CD4-positive, alpha-beta T cell treated with Interleukin-15 for 1 hour (primary cell): ENCODE measurements at places on chromosomes 6 and 20.

- DNase-seq, result no peak
Observed at GRCh38 chr6:129608886-129609537, 101.0 kb downstream of the ARHGAP18 start.

DNA sequence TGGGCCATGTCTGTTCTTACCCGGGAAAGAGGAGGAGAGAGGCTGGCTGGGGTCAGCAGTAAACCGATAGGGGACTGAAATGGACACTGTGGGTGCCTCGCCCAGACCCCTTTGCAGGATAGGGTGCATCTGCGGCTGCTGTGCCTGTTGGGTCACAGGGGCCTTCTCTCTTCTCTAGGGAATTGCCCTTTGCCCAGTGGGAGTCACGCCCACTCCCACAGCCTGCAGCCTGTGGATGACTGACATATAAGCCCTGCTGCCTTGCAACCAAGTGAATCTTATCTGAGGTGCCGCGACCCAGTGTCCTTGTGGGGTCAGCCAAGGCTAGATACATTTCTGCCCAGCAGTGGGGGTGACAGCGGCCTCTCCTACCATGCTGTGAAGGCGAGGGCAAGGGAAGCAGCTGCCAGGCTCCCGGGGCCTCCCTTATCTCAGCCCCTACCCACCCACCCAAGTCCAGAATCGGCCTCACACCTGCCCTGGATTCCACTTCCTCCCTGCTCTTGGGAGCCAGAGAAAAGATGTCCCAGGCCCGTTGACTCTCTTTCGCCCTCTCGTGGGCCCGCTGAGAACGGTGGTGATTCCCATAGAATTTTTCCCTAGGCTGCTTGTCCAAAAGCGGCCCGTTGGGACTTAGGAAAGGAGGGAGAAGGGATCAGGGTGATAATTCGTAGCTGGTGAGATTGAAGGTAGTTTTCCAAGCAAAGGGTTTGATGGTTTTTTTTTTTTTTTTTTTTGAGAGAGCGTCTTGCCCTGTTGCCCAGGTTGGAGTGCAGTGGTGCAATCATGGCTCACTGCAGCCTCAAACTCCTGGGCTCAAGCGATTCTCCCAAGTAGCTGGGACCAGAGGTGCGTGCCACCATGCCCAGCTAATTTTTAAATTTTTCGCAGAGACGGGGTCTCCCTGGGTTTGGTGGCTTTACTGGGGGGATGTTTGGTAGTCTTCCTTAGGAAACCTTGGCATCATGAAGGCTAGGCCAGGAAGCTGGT lies 76.4 kb upstream of the RNF24 start:
- no peak for DNase-seq

DNA sequence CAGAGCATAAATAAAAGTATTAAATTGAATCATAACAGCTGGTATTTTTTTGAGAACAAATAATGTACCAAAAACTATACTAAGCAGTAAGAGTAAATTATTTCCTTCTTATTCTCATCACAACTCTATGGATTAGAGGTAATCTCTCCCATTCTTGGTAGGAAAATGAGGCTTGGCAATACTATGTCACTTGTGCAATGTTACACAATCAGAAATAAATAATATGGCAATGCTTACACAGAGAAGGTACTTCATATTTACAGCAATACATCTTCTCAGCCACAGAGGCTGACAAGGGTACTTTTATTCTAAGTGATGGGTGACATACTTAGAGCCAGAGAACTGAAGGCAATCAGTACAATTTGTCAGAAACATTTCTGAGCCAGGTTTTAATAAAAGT lies 3.9 kb downstream of the DST start:
- DNase-seq, result no peak

DNA sequence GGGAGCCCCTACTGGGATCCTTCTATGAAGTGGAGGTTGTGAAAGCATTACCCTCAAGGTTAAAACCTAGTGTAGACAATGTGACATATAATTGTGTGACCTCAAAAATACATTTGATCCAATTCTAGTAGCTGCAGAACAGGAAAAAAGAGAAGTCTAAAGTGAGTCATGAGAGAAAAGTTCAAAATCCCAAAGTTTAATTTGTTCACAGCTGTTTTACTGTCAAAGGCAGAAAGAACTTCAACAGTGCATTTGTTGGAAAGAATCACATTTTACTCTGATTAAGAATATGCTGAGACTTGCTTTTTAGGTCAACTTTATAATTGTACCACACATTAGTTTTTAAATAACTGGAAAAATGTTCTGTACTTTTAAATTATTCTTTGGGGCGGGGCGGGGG lies 1027.4 kb upstream of the FLRT3 start:
- no peak for DNase-seq

DNA sequence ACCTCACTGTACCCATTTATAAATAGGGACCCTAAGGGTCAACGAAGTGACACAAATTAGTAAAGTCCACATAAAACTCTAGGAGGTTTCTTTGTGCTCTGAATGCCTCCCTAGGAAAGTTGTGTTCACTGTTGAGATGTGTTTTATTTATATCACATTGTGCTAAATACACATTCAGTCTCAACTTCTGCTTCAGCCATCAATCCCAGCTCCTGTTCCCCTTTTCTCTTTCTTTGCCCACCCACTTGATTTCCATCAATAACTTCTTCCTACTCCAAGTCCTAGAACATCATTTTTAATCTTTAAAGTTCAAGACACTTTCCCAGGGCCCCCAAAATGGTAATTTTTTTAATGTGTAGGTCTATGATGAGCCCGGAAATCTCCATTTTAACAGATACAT lies 208.3 kb upstream of the RAB32 start:
- no peak for DNase-seq

DNA sequence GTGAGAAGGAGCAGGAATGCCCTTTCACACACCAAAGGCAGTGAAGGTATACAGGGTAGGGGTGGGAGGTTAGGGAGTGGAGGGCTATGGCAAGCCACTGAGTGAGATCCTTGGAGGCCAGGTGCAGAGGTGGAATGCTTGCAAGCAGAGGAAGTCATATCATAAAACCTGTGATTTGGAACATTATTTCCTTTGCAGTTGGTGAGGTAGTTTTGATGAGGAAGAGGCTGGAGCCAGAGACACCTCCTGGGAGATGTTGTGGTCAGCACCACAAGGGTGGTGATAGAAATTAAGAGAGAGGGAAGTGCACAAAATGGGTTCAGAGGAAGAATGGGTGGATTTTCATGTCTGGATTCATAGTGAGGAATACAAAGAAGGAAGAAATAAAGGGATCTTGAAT lies 73.0 kb downstream of the PLCB4 start:
- DNase-seq, result no peak

DNA sequence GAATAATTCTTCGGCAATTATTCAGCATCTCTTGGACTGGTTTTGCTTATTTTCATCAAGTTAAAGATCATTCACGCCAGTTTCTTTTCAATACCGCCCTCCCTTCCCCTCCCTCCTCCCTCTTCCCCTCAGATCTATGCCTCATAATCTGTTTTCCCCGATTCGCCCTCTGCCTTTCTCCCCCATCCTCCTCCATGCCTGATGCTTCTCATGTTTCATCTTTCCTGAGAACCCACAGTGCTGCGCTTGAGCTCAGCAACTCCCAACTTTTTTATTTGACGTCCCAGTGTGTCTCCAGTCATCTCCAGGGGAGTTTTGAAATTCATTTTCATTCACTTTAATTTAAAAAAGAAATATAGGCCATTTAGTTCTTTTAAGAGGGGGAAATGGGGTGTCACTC lies 142.7 kb downstream of the PTPRT start:
- no peak for DNase-seq

DNA sequence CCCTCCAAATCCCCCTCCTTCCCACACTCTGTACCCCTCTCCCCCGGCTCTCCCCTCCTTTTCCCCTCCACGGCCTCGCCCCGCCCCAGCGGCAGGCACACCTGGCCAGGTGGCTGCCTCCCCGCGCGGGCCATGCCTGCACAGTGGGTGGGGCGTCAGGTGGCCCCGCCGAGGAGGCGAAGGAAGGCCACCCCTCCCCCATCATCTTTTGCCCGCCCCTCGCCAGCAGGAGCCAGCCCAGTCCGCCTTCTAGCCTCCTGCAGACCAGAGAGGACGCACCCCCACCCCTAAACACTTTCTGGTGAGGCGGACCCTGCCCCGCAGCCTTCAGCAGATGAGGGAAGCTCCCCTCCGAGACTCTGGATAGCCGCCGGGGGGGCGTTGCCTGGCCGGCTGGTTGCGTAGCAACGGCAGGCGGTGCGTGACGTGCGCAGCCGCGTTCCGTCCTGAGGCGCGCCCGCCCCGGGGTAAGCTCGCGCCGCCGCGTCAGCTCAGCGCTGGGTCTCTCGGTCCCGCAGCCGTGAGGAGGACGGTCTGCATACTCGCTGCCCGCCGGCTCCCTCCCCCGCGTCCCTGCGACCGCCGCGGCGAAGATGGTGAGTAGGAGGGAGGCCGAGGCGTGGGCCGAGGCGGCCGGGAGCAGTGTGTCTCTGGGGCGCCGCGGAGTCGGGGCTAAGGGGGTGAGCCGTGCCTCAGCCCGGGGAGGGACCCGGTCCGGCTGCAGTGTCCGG lies at the start of gene DSTN:
Gene DSTN (plus strand): TSS at position 460 of the 731 bp plus-strand sequence. CDS start 134 bp downstream, at position 594.
- DNase-seq, result peak; percentile 89

- no peak for DNase-seq
Observed at GRCh38 chr6:34729631-34730470, 27.5 kb upstream of the SNRPC start.

- DNase-seq, result no peak
Observed at GRCh38 chr6:93418408-93419303, 703 bp downstream of the EPHA7 start.

DNA sequence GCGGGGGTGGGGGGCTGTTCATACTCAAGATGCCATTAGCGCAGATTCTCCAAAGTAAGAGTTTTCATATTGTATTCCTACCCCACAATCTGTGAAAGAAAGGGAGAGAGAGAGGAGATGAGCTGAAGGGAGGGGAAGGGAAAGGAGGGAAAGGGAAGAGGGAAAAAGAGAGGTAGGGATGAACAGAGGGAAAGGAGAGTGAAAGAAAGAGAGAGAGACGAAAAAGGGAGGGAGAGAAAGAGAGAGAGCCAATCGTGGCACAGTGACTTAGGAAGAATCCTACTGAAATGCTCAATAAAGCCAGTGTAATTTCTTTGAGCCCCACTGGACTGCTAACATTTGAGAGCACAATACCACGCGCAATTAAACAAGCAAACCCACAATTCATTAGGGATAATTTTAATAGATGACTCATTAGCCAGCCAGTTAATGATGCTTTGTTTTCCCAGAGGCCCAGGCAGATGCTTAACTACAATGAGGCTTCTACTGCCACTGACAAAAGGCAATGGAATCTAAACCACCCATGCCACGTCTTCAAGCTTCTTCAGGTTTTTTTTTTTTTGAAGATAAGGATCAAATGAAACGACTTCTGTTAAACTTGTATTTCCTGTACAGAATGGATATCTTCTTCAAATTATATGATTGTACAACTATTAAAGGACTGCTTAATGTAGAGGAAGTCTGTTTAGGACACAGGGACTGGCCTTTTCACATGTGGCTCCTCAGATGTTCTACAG lies 306.8 kb downstream of the FOXC1 start:
- no peak for DNase-seq

GRCh38 chr6:1952740-1953360 lies 292.6 kb downstream of the GMDS start:
- no peak for DNase-seq

DNA sequence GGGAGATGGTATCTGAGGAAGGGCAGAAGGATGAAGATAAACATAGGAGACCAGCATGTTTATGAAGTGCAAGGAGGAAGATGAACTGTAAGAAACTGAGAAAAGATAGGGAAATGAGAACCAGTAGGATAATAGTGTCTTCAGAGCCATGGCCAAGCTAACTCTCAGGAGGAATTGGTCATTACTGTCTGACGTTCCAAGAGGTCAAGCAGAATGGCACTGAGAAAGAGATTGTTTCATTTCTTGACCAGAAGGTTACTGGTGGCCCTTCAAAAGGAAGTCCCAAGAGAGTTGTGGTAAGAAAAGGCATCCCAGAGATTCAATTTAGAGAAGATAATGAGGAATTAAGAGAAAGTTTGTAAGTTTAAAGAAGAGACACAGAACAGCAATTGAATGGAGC lies 47.5 kb downstream of the EYA4 start:
- no peak for DNase-seq

GRCh38 chr6:105459049-105459448 lies 56.2 kb upstream of the PREP start:
- DNase-seq, result peak; percentile 27

GRCh38 chr20:48826883-48827771 lies 672 bp downstream of the PREX1 start:
- DNase-seq, result peak; percentile 30

DNA sequence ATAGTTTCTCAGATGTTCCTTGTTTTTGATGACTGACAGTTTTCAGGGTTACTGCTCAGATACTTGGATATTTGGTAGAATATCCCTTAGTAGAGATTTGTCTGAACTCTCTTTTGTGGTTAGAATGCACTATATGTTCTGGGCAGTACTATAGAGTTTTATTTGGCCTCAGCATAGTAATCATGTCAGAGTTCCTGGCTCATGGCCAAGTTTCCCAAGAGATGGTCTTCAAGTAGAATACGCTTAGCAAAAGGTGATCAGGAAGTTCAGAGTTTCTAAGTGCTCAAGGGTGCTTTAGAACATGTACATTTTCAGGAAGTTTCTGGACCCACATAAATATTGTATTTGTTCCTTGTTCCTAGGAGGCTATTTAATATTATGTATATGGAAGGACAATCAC lies 1209.7 kb upstream of the GJE1 start:
- DNase-seq, result no peak

GRCh38 chr6:49911252-49911651 lies 44.9 kb upstream of the CRISP1 start:
- no peak for DNase-seq

DNA sequence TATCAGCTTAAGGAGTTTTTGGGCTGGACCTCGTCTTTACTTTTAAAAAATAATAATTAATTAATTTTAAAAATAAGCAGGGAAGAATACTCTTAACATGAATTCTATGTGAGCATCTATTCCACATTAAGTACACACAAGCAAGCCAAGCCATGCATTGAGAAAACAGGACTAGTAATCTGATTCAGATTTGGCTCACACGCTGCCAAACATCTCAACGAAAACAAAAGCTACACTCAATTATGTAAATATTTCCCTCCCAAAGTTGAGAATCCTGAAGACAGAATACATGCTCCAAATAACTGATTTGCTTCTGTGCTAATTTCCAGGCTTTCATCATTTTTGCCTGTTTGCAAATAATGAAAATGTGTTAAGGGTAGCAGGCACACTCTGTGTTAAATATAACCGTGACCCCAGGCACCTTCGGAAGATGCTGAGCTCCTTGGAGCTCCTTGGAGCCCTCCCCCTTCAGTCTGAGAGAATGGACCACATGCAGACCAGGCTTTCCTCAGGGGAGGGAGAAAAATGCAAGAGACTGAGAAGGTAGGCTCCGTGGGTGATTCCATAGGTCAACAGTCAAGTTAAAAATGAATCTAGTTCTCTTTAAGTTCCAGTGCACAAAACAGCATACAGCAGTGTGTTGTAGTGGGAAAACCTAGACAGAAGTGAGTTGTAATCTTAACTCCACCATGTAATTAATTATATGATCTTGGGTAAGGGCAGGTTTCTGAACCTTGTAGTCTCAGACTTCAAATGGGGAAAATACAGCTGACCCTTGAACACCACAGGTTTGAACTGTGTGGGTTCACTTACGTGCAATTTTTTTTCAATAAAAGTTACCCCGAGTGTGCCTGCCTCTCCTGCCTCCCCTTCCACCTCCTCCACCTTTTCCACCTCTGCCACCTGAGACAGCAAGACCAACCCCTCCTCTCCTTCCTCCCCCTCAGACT lies 161.3 kb upstream of the RREB1 start:
- no peak for DNase-seq
